ENCODE measurements at places on chromosomes 6 and 20.

DNA sequence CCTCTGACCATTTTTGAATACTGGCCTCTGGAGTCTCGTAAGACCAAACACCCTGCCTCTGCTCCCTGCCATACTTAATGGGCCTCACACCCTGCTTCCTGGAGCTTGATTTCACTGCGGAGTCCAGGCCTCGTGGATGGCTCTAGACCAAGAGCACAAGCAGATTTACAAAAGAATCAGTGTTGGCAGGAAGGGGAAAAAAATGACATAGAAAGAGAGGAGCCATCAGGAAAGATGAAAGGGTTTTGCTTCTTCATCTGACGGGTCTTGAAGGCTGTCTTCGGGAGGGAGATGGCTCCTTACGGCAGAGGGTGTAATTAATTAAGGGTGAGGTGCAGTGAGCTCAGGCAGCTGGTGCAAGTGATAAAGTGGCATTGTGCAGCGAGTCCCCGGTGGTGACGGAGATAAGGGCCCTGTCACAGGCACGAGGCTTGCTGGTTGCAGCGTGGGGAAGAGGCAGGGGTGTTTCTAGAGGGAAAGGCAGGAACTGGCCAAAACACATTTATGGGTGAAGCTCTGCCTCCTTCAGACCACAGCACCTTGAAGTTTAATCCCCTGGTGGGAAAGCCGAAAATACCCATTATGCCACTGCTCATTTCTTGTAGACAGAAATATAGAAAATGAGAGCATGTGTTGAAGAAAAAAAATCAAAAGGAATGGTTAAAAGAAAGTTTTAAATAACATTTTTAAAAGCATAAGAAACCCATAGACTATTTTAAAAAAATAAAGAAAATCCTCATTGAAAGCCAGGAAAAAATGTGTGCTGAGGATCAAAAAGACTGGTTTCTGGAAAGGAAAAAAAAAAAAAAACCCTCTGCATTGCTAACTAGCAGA is 128.6 kb upstream of the LRFN2 start:
- DNase-seq, result peak; percentile 11

DNA sequence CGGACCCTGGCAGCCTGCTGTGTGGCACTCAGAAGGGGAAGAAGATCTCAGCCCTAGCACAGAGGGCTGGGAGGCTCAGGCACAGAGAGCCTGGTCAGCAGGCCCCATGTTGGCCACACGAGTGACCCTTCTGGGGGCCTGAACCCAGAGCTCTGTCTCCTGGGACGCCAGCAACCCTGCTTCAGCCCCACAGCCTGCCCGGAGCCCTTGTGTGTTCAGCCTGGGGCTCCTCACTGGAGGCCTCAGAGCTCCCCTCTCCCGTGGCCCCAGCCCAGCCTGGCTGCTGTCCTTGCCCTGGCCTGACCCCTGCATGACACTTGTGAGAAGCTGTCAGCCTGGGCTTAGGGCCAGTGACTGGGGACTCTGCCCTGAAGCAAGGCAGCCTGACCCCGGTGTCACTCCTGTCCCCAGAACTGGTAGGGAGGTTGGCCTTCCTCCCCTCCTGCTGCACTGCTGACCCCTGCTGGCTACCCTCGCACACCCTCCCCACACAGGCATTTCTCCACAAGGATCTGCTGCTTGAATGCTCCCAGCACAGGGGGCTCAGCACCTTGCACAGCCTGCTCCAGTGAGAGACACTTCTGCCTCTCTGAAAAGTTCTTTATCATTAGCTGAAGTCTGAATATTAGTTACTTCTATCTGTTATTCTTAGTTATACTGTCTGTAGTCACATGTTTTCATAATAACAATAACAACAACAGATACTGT is 15.4 kb upstream of the IP6K3 start:
- peak; percentile 71 for DNase-seq

- DNase-seq, result no peak
Measured at GRCh38 chr6:159196430-159196975, 27.3 kb downstream of the FNDC1 start.

GRCh38 chr20:37308086-37309050 is 18.9 kb downstream of the MANBAL start:
- DNase-seq, result no peak

DNA sequence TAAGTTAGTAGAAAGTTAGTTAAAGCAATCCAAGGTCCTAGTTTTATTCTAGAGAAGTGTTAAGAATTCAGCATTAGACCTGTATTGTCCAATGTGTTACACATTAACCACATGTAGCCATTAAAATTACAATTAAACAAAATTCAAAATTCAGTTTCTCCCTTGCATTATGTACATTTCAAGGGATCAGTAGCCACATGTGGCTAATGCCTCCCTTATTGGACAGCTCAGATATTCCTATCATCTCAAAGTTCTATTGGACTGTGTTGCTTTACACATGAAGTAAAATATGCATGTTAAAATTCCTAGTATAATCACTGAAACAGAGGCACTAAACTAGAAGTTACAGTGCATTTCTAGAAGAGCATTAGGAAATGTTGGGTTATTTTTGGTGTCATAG is 107.2 kb upstream of the SCGN start:
- no peak for DNase-seq

DNA sequence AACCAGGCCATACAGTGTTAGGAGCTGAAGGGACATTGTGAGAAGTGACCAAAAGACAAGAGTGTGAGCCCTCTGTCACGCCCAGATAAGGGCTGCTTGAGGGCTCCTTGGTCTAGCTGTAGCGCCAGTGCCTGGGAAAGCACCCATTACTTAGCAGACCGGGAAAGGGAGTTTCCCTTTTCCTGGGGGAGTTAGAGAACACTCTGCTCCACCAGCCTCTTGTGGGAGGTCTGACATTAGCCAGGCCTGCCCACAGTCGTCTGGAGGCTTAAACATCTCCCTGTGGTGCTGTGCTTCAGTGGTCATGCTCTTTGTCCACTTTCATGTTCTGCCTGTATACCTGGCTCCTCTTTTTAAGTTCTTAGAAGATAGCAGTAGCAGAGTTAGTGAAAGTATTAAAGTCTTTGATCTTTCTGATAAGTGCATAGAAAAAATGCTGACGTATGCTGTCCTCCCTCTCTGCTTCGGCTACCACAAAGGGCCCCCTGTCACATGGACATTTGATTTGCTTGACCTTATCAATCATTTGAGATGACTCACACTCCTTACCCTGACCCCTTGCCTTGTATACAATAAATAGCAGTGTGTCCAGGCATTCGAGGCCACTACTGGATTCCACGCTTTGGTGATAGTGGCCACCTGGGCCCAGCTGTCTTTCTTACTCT is 201.5 kb upstream of the ECI2 start:
- no peak for DNase-seq

GRCh38 chr6:158122048-158122447 is 46.0 kb downstream of the SERAC1 start:
- DNase-seq, result no peak

- no peak for DNase-seq
Measured at GRCh38 chr6:41741625-41742490, 5.3 kb downstream of the PGC start.

- DNase-seq, result no peak
Measured at GRCh38 chr20:24051160-24051559, 62.6 kb upstream of the GGTLC1 start.

DNA sequence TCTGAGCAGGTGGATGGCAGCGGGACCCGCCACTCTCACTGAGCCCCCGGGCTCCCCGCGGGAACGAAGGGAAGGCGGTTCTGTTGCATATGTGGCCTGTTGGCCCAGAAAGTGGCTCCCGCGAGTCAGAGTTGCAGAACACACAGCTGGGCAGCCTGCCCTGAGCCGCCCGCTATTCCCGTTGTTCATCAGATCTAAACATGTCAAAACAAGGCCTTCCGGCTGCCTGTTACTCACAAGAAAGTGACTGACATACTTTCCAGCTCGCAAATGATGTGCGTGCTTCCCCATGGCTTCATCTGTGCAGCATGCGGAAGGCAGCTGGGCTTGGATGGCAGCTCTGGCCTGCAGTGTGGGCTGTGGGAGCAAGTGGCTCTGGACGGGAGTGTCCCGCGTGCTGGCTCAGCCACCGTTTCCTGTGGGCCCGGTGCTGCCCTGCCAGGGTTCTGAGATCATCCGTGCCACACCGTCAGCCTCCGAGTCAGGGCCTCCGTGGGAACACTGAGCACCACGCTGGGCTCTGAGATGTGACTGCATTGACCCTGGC is 227.3 kb downstream of the ERMARD start:
- no peak for DNase-seq

GRCh38 chr20:61818746-61819573 is 246.7 kb downstream of the TAF4 start:
- DNase-seq, result no peak

GRCh38 chr6:41836022-41836659 is 48.6 kb downstream of the TOMM6 start:
- no peak for DNase-seq

GRCh38 chr20:35503841-35504561 is 25.5 kb downstream of the C20orf173 start:
- no peak for DNase-seq

GRCh38 chr6:139572001-139572400 is 197.6 kb upstream of the CITED2 start:
- no peak for DNase-seq

- no peak for DNase-seq
Measured at GRCh38 chr6:37340639-37340943, 13.2 kb upstream of the RNF8 start.

- DNase-seq, result no peak
Measured at GRCh38 chr6:74657011-74657410, 548.8 kb downstream of the COL12A1 start.

DNA sequence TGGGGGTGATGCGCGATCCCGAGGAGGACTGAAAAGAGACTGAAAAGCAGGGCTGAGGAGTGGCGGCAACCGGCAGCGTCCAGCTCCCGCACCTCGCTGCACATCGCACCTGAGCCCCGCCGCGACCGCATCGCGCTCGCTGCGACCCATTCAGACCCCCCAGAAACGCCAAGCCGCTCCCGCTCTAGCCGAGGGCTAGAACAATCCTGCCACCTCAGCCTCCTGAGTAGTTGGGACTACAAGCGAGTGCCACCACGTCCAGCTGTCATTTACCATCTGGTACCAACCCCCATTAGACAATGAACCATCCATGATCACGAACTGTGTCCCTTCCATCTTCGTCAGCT is 33.2 kb downstream of the HLA-A start:
- DNase-seq, result no peak

DNA sequence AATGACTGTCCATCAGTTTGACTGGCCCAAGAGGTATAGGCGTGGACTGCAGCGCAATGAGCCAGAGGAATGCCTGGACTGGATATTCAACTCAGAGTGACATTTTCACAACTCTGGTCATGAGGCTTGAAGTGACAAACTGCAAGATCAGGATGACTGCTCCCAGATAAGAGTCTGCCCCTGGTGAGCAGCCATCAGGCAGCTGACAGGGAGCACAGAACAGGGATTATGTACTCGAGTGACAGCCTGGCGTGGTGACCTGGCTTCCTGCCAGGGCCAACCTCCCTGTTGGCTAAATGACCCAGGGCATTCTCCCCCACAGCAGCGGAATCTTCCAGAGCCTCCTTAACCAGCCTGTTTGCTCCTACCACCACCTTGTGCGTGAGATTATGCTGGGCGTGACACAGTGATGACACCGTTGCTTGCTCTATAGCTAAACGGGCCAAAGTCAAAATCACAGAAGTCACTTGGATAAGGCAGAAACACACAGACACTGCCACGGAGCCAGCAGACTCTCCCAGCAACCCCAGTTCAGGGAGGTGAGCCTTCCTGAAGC is 209.1 kb upstream of the JARID2 start:
- DNase-seq, result peak; percentile 53

- no peak for DNase-seq
Measured at GRCh38 chr20:60263725-60264709, 305.8 kb downstream of the CDH26 start.

GRCh38 chr6:170404036-170404435 is 97.5 kb downstream of the FAM120B start:
- no peak for DNase-seq

DNA sequence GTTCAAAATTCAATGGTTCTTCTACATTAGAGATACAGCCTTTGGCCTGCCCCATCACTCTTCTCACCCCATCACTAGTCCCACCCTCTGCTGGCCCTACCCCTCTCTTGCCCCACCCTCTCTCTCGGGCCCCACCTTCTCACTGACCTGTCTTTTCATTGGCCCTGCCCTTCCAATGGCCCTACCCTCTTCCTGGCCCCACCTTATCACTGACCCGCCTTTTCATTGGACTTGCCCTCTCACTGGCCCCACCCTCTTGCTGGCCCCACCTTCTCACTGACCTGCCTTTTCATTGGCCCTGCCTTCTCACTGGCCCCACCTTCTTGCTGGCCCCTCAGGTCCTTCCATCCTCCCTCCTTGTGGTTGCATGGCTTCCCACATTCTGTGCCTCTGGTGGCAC is 107.2 kb upstream of the PLEKHG1 start:
- no peak for DNase-seq

DNA sequence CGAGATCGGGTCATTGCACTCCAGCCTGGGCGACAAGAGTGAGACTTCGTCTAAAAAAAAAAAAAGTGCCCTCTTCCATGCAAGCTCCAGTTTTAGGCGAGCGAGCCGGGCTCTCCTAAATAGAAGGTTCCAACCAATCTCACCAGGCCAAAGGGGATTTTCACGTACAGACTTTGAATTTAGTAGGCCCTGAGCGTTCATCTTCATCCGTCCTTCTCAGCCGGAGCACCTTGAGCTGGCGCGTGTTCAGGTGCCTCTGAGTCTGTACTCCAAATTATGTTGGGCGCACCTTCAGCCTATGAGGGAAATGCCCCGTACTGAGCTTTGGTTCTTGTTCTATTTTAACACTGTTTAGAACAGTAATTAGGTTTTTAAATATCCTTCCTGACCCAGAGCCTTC is 817 bp upstream of the TAP2 start:
- no peak for DNase-seq

Measured in KBM-7 (cell line).